ENCODE measurements at places on chromosomes 7 and 10.

DNA sequence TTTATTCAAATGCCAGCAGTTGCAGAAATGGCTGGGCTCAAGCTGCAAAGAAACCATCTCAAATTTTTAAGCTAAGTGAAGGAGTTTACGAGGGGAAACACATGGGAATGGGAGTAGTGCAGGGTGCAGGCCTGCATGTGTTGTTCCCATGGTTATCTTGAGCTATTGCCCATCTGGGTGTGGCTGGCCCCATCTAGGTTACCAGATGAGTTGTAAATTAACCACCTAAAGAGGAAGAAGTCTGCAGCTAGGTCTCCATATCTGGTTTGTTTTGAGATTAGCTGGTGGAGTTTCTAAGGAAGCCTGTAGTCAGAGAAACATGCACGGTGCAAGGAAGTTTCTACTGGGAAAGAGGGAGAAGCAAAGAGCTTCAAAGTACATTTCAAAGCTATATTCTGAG, 23.3 kb upstream of the STEAP2 start:
- DNase-seq, result no peak

GRCh38 chr10:45227456-45227855, 88.0 kb downstream of the OR13A1 start:
- no peak for DNase-seq

GRCh38 chr10:100896876-100897461, 15.8 kb upstream of the SLF2 start:
- no peak for DNase-seq

DNA sequence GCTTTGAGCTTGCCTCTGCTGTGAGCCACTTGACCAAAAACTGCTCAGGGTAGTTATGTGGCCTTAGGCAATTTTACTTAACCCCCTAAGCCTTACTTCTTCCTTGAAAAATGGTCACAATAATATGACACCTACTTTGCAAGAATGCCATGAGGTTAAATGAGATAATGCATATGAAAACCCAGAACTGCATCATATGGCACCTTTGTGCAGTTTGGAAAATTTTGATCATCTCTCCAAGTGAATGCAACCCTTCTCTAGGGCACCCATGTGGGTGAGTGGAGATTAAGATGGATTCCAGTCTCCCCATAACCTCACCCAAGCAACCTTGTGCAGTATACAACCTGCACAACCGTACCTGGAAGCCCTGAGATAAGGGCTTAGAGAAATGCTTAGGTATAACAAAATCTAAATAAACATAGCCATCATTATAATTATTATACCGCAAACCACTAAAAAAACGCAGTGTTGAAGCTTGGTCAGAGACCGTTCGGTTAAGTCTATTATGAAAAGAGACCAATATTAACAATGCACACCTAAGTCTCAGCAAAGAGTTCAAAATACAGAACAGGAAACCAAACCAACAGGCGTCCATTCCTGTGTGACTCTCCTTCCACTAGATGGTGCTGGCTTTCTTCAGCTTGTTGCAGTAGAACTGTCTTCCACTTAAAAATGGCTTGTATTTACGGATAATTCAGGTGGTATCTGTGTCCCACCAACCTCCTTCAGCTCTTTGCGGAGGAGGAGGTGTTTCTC, 21.0 kb upstream of the ASB15 start:
- DNase-seq, result peak; percentile 55

DNA sequence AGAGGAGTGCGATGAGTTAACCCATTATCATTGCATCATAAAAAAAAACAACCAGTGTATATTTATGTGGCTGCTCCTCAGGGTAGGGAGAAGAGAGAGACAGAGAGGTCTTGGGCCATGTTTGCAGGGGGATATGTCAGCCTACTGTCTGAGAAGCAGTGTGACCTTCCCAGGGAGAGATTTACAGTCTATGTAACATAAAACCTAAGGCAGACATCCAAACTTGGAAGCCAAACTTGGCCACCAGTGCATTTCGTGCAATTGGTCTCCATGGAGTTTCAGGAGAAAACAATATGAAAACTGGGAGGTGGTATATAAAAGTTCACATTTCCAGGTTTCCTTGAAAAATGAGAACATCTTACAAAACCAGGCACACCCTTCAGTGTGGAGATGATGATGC, 85.9 kb upstream of the CXCL12 start:
- no peak for DNase-seq

DNA sequence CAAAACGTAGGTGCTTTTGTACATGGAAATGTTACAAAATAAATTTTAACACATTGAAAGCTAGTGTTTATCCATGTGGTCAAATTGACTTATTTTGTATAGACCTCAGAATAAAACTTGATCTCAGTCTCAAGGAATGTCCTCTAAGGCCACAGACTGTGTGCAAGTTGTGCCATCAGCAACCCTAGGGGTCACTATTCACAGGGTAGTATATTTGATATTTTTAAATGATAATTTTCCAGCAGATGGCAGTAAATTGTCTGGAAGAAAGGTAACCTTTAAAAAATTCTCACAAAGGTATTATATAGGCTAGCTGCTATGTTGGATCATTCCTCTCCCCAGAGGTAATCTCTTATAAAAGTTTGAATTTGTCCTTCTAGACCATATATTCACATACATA, 12.9 kb upstream of the SNX10 start:
- no peak for DNase-seq

GRCh38 chr10:77925410-77925794, 1.2 kb downstream of the DLG5 start:
- DNase-seq, result no peak

- no peak for DNase-seq
Measured at GRCh38 chr10:5512881-5513612, 11.7 kb upstream of the CALML3 start.

- DNase-seq, result no peak
Measured at GRCh38 chr7:147485660-147486210, 1104.8 kb upstream of the C7orf33 start.

GRCh38 chr10:12218991-12219390, 23.0 kb downstream of the CDC123 start:
- DNase-seq, result no peak

DNA sequence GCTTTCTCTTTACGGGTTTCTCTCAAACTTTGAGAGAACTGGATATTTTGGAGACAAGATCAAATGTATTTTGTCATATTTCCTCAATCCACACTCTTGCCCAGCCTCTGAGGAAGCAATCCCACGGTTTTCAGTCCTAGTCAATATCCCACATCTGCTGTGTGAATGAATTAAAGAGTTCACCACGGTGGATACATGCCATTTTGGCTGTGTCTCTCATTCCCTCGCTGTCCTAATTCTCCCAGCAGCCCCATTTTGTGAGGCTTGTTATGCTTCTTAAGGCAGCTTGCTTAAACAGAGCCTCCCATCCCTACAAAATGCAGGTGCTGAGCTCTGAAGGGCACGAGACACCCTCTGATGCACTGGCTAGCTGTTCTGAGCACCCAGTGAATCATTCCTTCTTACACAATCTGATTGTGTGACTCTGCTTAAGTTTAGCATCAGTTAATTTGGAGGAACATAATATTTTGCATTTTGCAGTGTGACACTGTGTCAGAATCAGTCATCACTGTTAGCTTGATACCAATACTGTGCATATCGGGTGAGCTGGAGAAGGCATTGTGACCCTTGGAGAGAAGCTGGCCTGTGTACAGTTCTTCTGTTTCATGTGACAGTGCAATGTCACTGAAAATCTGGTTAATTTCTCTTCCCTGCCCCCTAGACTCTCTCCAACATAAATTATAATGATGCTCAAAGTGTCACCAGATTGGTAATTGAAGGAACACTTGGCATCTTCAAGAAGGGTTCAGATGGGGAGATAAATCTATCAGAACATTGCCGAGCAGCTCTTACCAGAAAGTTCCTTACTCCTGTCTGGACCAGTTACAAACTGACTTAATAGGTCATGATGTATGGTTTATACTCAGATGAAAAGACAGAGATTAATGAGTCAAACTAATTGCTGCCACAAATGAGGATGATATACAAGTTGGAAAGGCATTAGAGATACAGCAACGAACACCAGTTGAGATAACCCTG, 103.7 kb upstream of the AOAH start:
- DNase-seq, result no peak

DNA sequence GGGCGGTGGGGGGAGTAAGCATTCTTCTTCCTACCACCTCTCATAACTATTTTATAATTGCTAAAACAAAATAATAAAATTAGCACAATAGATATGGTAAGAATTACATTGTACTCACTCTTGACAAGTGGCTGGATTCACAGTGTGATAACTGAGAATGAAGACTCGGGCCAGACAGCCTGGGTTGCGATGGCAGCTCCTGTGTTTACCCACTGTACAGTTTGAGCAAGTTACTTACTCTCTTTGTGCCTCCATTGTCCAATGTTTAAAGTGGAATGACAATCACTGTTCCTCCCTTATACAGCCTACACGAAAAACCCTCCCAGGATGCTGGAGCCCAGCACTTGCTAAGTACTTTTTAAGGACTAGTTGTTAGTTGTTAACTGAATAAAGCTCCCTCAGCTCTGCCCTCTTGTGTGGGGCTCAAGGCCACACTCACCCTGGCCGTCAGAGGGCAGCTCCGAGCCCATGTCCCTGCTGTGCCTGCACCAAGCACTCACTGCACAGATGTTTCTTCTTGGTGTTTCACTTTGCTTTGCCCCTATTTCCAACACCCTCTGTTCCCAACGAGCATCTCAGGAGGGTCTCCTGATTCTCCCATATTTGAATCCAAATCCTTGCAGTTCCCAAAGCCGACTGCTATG, 56.4 kb upstream of the NPS start:
- no peak for DNase-seq

GRCh38 chr7:72015136-72015535, 397.0 kb downstream of the CALN1 start:
- DNase-seq, result no peak

DNA sequence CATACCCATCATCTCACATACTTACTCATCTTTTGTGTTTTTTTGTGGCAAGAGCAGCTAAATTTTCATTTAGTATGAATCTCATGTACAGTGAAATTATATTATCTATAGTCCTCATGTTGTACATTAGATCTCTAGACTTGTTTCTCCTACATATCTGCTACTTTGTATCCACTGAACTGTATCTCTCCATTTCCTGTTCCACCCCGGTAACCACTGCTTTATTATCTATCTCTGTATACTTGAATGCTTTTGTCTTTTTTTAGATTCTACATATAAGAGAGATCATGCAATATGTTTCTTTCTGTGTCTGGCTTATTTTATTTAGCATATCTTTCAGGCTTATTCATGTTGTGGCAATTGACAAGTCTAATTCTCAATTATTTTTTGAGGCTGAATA, 125.1 kb downstream of the ANKRD7 start:
- no peak for DNase-seq

- DNase-seq, result no peak
Measured at GRCh38 chr7:82049891-82050533, 280.2 kb upstream of the HGF start.

GRCh38 chr7:43124388-43124787, 11.9 kb downstream of the HECW1 start:
- DNase-seq, result no peak

DNA sequence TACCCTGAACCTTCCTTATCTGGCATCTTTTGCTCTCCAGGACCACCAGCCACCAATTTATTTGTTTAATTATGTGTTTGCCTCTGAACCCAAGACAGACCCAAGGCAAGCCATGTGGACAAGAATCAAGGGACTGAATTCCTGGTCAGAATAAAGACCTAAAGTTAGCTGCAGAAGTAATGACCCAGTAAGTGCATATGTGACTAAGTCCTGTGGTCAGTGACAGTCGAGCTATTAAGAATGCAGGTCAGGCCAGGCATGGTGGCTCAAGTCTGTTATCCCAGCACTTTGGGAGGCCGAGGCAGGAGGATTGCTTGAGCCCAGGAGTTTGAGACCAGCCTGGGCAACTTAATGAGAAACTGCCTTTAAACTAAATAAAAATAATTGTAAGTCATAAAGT, 139.4 kb downstream of the CCDC71L start:
- DNase-seq, result no peak

- DNase-seq, result no peak
Measured at GRCh38 chr10:123009105-123009820, 457 bp downstream of the ACADSB start.

DNA sequence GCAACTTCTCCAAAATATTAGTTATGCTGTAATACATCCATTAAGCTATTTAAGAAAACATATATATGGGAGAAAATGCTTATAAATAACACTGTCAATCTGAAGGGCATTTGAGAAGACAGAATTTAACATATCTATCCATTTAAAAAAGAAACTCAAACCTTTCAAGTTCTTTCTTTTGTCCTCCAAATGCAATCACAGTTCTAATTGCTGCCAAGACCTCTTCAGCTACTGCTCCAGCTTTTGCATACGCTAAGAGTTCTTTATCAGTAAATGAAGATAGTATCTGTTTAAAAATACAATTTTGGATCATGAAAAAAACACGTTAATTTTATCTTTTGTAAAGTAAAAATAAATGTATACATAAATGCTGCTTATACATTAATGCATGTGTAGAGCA, 39.6 kb downstream of the ABCB1 start:
- DNase-seq, result no peak

DNA sequence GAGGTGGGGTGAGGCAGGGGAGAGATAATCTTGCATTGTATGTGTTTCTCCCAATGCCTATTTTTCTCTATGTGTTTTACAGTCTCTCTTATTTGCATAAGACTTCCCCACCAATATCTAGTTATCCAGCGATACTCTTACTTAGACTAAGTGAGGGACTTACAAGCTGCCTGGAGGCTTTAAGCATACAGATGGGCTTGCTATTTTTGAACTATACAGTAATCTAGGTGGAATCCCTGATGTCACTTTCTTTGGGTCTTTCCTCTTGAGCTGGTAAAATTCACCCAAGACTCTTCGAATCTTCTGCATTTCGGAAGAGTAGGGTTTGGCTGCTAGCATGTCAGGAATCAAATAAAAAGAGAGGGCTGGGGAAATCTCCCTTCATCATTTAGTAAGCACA, 76.6 kb downstream of the NDUFB2 start:
- DNase-seq, result no peak

- peak; percentile 69 for DNase-seq
Measured at GRCh38 chr10:59991661-59992060, 85.3 kb upstream of the CCDC6 start.

GRCh38 chr7:47045207-47046051, 536.5 kb downstream of the TNS3 start:
- DNase-seq, result no peak

DNA sequence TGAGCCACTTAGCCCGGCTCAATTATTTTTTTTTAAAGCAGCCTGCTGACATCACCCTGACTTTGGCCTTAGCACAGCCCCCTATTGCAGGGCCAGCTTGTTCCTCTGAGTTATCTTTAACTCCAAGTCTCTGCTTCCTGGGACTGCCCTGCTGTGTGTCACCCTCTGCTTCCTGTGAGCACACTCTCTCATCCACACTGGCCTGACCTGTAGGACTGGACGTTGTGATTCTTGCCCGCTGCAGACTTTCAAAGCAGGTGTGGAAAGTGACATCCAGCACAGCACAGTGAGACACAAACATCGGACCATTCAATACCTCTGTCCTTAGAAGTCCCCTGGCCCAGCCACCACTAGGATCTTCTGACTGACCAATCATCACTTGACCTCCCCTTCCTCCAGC, 26.4 kb upstream of the HSPA12A start:
- no peak for DNase-seq

GRCh38 chr7:49111706-49112105, 187.4 kb downstream of the CDC14C start:
- DNase-seq, result no peak

- DNase-seq, result no peak
Measured at GRCh38 chr10:127257395-127257794, 61.0 kb upstream of the INSYN2A start.

- DNase-seq, result no peak
Measured at GRCh38 chr10:71241830-71242621, 29.7 kb downstream of the UNC5B start.

GRCh38 chr10:131252567-131253276, 58.8 kb downstream of the TCERG1L start:
- peak; percentile 19 for DNase-seq

GRCh38 chr10:51879238-51879637, 179.8 kb upstream of the CSTF2T start:
- DNase-seq, result no peak

All from NCI-H1436 treated with DMSO at 0.1 percent for 48 hours (cell line).